ENCODE measurements at places on chromosomes 4 and X. TPM values are rescaled to one million over a fixed set of nuclear protein-coding genes. Genes with fewer than 3 reads are reported as not detected.

MAGEC1 gene
- not detected for total RNA-seq

GRCh38 chr4:88999392-88999930, 57.5 kb downstream of the FAM13A start:
- DNase-seq = no peak

- DNase-seq = no peak
These were observed 2.0 kb downstream of the DAPP1 start for GRCh38 chr4:99818661-99819060.

GRCh38 chr4:38782452-38783108, at the start of gene TLR10:
Gene TLR10, minus strand, starts transcription at chr4:38782990. Its CDS starts 7,400 bp downstream, at chr4:38775590.
- no peak for DNase-seq

DNA sequence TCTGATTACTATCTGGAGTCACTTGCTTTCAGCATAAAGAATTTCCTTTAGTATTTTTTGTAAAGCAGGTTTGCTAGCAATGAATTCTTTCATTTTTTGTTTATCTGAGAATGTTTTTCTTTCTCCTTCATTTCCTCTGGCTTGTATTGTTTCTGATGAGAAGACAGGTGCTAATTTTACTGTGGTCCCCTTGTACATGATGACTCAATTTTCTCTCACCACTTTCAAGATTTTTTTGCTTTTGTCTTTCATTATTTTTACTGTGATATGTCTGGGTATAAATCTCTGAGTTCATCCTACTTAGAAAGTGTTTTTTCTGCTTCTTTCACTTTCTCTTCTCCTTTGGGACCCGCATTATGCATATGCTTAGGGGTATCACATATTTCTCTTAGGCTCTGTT, 62.6 kb downstream of the PKD2 start:
- no peak for DNase-seq

GRCh38 chr4:76963131-76963750, 13.7 kb downstream of the SEPTIN11 start:
- DNase-seq = no peak

ANXA3 gene
- 59.2 TPM for total RNA-seq

DNA sequence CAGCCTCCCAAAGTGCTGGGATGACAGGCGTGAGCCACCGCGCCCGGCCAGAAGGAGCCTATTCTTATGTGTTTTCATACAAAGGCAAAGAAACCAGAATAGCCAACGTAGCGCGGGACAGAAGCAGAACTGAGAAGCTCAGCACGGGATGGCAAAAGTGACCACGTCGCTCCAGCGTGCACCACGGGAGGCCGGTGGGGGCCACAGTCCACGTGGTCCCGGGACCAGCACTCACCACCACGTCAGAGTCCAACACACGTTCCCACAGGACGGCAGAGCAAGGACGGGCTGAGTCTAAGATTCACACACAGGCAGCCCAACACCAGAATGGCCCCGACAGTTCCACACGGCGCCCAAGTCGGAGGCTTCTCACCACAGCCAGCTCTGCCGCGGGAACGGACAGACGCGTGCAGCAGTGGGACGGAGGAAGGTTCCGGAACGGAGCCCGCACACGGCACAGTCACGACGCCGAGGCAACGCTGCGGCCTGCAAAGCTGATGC, 18.8 kb upstream of the GTPBP6 start:
- peak; percentile 12 for DNase-seq

BEND2 gene
- not detected for total RNA-seq

DNA sequence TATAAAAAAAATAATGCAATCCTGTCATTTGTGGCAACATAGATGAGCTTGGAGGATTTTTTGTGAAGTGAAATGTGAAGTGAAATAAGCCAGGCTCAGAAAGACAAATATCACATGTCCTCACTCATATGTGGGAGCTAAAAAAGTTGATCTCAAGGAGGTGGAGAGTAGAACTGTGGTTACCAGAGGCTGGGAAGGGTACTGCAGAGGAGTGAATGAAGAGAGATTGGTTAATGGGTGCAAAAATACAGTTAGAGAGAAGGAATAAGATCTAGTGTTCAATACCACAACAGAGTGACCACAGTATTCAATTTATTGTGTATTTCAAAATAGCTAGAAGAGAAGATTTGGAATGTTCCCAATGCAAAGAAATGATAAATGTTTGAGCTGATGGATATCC, 13.4 kb upstream of the ZCCHC18 start:
- no peak for DNase-seq

DNA sequence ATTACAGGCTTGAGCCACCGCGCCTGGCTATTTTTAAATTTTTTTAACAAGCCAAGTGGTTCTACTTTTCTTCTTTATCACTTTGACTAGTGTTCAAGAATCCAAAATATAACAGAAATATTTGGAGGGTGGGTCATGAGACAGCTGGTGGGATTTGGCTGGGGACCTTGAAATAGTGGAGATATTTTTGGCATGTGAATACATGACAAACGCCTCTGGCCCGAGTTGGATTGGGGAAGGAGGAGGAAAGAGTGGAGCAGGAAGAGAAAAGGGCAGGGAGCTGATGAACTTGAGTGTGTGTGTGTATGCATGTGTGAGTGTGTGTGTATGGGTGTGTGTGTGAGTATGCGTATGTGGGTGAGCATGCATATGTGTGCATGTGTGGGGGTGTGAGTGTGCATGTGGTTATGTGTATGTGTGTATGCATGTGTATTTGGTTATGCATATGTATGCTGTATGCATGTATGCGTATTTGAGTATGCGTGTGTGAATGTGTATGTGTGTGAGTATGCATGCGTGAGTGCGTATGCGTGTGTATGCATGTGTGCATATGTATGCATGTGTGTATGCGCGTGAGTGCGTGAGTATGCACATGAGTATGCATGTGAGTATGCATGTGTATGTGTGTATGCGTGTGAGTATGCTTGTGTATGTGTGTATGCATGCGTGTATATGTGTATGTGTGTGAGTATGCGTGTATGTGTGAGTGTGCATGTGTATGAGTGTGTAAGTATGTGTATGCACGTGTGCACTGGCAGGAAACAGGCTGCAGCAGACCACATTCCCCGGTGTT, 49.6 kb downstream of the JADE1 start:
- no peak for DNase-seq

CLDN34 gene
- total RNA-seq = not detected

ARX gene
- total RNA-seq = not detected

GRCh38 chr4:10596586-10597290, 87.8 kb downstream of the CLNK start:
- no peak for DNase-seq

DNA sequence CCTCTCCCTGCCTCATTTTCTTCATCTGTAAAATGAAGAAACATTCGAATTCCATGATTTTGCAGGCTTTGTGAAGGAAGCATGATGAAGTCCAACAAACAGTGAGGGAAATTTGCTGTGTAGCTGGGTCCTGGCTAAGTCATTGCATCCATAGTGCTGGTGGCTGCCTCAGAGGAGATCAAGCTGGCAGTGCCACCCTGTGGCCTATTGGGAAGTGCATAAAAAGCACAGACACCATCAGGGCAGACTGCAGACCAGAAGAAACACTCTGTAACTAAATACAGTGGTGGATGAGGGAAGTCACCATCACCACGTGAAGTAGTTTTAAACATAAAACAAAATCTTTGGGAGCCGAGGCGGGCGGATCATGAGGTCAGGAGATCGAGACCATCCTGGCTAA, 40.7 kb upstream of the DDX3X start:
- DNase-seq = no peak

- DNase-seq = no peak
These were observed 42.7 kb downstream of the CNOT6L start for GRCh38 chr4:77776182-77777134.

NWD2 gene
- 1.6 TPM for total RNA-seq

DNA sequence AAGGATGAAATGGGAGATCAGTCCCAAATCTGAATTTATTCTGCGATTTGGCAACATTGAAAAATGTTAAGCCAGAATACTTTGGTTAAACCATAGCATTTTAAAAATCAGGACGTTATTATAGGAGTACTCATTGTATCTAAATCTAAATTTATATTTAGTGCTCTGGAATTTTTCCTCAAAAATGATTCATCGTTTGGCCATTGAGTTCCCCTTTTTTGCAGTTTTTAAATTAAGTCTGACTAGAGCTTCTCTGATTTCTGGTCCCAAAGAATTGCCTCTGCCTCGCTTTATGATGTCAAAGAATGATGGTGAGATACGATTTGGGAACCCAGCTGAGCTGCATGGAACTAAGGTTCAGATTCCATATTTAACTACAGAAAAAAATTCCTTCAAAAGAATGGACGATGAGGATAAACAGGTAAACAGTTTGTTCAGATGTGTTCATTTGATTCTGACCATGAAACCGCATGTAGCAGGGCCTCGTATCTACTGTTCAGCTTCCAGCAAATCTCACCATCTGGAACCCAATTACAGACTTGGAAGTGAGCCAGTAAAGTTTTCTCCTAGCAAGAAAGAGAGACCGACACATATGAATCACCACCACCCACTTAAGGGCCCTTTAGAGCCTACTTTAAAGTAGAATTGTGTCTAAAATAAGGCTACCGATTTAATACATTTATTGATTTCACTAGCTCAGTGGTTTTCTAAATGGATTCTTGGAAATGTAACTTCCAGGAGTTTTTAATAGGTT, 75.6 kb downstream of the REPS2 start:
- no peak for DNase-seq

GRCh38 chr4:20341134-20341738, 89.5 kb downstream of the SLIT2 start:
- no peak for DNase-seq

LRIT3 gene
- not detected for total RNA-seq

All from left cardiac atrium (tissue), 4 donors.